ENCODE measurements at places on chromosomes 13 and 19.

- DNase-seq: peak; percentile 90
Observed at GRCh38 chr19:12946092-12946721, 545 bp downstream of the RAD23A start.

DNA sequence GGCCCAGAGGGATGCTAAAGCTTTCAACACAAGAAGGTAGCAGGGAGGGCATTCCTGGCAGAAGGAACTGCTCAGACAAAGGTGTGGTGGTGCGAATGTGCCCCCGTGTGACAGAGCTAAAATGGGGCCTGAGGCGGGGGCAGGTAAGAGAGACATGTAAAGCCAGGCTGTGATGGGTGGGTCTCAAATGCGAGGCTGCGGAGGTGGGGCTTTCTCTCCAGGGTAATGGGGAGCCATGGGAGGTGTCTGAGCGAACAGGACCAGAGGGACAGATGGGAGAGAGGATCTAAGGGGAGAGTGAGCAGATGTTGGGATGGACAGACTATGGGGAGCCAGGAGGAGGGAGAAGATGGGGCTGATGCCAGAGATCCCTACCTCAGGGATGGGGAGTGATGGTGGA lies 44.7 kb upstream of the NFIC start:
- no peak for DNase-seq

DNA sequence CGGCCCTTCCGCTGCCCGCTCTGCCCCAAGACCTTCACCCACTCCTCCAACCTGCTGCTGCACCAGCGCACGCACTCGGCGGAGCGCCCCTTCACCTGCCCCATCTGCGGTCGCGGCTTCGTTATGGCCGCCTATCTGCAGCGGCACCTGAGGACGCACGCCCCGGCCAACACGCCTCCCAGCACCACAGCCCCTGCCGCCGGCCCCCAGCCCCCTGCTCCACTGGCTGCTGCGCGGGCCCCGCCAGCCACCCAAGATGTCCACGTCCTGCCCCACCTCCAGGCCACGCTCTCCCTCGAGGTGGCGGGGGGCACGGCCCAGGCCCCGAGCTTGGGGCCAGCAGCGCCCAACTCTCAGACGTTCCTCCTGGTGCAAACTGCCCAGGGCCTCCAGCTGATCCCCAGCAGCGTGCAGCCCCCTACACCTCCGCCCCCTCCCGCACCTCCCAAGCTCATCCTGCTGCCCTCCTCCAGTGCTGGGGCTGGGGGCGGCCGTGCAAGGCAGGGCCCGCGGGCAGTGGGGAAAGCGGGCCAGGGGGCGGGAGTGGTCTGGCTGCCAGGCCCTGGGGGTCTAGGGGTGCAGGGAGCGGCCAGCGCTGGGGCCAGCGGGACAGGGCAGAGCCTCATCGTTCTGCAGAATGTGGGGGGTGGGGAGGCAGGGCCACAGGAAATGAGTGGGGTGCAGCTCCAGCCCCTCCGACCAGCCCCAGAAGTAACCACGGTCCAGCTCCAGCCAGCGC lies 1.9 kb upstream of the NAT14 start:
- DNase-seq: no peak

DNA sequence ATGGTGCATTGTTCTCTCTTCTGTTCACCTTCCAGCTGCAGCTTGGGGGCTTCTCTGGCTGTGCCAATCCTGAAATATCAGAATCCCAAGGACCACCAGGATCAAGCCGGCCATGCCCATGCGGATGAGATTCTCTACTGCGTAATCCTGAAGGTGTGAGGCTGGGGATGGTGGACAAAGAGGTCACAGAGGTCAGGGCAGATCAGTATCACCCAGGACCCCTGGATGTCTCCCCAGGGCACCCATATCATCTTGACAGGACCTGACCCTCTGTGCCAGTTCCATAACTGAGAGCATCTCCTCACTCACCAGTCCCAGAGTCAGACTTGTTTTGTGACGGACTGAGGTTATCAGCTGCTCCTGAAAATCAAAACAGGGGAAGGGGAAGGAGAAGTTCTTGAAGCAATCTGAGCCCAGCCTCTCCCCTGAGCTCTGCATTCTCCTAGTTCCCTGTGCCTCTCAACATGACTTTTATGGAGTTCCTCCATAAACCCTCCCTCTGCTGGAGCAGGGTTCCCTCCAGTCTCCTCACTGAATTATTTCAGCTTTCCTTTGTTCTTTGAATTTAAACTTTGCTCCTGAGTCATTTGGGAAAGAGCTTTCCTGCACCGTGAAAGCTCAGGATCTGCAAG lies 5.5 kb downstream of the LILRA5 start:
- DNase-seq: no peak

DNA sequence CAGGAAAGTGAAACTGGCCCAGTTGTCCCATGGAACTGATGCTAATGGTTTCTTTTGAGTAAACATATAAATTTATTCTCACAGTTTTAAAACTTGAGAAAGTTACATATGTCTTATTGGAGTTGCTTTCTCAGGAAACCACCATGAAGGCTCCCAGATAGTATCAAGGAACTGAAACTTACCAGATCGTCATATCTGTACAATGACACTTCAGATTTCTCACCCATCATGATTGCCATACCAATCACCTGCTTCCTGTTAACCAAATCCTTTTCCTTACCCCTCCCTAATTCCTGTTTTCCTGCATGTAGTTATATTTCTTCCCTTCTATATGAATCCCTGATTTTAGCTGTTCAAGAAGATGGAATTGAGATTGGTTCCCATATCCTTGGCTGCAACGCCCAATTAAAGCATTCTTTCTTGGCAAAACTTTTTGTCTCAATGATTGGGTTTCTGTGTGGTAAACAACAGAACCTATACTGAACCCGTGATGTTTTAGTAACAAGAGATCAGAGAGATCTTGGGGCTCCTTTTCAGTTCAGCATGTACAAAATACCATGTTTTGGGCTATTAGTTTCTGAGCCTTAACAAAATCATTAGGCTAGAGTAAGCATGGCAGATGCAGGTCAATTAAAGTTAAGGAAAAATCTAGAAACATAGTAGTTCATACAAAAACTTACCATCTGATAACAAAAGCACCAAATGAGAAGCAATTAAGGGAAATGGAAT lies 781.3 kb upstream of the MIR17HG start:
- no peak for DNase-seq

GRCh38 chr19:48676887-48677286 lies 4.1 kb upstream of the NTN5 start:
- no peak for DNase-seq

DNA sequence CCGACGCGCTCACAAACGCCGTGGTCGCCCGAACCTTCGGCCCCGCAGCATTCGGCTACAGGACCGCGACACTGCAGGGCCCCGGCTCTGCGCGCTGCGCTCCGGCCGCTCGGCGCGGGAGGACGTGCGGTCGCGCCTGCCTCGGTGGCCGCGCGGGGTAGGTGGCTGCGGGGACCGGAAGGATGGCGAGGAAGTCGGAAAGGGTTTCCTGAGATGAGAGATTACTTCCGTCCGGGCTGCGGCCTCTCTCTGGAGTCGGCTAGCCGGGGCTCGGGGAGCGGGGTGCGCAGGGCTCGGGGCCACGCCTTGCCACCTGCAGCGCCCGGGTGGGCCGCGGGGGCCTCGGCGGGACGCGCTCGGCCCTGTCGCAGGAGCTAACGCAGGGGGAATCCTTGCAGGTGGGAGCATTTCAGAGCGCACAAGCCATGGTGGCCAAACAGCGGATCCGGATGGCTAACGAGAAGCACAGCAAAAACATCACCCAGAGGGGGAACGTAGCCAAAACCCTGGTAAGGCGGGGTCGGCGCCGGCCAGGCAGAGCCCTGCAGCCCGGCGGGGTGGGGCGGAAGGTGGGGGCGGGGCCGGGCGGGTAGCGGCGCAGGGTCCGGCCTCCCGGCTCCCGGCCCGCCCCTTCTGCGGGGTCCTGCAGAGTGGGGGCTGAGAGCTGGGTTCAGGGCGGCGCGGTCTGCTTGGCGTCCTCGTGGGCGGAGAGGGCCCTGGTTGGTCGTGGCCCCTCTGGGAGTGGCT lies at the start of gene SERP2:
TSS of gene SERP2 (plus strand) at position 224 of the 747 bp plus-strand sequence. CDS start at position 426, 202 bp downstream.
- no peak for DNase-seq

GRCh38 chr13:89812856-89813255 lies 1534.6 kb upstream of the MIR17HG start:
- no peak for DNase-seq

DNA sequence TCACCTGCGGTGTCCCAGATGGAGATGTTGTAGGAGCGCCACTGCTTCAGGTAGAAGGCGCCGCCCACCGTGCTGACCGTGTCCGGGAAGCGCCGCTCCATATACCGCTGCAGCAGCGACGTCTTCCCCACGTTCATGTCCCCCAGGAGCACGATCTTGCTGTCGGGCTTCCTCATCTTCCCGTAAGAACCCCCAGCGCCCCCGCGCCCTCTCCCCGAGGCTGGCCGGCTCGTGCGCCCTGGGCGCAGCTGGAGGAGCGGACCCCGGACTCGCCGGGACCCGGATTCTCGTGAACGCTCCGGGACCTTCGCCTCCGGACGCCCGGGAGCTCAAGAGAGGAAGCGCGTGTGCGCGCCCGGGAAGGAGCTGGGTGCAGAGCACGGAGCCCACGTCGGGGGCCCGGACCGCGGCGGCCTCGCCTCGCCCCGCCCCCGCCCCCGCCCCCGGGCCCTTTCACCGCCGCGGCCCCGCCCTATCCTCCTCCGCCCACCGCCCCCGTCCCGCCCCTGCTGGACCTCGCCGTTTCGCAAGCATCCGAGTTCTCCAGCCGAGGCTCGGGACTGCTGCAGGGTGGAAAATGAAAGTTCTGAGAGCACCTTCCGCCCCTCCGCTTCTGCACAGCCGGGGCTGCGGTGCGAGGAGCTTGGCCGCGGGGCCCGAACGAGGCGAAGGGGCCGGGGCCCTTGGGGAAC lies at the start of gene RAB20:
TSS of gene RAB20 (minus strand) at position 379 of the 692 bp plus-strand sequence. CDS start at position 176, 203 bp downstream.
- DNase-seq: peak; percentile 80

DNA sequence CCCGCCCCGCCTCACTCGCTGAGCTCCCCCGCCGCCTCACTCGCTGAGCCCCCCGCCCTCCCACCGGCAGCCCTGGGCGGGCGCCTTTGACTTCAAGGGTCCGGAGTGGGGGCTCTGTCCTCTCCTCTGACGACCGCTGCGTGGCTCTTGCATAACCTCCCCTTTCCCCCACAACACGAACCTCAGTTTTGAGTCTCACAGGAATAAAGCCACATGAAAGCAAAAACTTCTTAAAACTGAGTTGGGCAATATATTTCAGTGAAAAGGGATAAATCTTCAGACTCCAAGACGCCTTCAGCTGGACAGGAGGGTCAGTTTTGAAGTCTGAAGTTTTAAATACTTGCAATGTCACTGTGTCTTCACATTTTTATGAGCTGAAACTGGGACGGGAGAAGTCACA lies 70.6 kb upstream of the C13orf46 start:
- no peak for DNase-seq

All from SJCRH30 (cell line).